T-helper 22 cell (primary cell): ENCODE measurements at places on chromosomes 7 and 10.

DNA sequence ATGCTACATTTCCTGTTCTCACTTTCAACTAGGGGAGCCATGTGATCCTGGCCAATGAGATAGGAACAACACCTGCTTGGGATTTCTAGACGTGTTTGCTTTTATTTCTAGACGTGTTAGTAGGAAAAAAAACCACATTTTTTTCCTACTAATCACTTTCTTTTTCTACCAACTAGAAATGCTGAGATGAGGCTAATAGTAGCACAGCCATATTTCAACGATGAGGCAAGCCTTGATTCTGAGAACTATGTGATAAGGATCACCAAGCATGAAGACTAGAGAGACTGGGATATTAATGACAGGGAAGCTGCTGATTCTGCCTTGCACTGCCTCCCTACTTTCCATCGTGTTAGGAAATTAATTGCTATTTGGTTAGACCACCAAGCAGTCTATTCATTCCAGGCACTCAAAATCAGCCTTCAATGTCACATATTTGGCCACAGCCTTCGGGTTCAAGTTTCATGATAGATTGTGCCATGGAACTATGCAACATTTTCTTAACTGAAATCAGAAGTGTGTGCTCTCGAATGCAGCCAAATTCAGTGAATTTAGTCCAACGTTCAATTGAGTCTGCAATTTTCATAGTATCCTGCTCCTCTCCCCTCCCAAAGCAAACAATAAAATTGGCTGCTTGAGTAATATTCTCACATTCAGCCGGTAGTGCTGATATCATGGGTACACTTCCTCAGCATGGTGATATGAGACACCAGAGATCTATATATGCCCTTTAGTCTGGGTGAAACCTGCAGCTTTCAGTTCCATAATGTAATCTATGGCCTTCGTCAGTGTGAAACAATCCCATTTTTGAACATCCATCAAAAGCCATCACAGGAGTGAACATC, 98.1 kb downstream of the GPR37 start:
- no peak for DNase-seq

GRCh38 chr7:21941611-21942141, 4.0 kb downstream of the CDCA7L start:
- no peak for DNase-seq

DNA sequence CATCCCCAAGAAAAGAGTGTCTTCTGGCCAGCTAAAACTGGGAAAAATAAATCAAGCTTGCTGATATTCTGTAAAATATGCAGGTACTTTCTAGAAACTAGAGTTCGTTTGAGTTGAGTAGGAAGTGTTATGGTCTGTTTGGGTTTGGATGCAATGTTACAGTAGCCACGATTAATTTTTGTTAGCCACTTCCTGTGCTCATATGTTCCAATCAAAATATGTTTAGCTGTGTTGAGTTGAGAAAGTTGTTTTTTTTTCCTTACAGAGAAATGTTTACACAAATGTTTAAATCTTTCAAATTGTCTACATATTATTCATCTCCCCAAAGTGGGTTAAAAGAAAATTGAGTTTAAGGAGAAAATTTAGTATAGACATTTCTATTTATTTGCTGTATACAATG, 11.3 kb upstream of the LAMB1 start:
- DNase-seq: no peak

DNA sequence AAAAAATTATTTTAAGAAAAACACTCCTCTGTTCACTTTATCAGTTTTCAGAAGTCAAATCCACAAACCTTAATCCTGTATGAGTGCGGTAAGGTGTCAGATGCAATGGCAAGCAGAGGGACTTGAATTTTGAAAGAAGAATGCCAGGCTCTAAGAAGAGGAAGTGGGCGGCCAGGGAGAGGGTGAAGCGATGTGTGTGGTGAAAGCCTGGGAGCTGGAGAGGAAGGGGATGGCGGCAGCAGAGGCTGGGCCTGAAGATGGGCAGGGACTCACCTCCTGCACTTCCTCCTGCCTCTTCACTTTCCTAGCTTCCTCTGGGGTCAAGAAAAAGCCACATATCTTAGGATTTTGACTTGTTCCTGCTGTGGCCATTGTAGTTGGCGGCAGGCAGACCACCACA, 609.6 kb downstream of the PARD3 start:
- no peak for DNase-seq

DNA sequence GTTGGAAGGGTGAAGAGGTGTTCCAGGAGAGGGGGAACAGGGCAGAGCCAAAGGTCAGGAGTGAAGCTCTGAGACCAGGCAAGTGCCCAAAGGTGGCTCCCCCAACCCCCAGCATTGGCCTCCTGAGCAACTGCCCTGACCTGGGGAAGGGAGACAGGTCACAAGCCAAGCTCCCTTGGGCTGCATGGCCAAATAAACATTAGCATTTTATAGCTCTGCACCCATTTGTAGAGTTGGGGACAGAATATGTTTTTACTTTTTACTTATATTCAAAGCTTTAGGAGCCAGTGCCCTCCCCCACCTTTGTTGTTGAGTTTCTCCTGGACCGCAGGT, 4.0 kb downstream of the UNC5B start:
- no peak for DNase-seq

DNA sequence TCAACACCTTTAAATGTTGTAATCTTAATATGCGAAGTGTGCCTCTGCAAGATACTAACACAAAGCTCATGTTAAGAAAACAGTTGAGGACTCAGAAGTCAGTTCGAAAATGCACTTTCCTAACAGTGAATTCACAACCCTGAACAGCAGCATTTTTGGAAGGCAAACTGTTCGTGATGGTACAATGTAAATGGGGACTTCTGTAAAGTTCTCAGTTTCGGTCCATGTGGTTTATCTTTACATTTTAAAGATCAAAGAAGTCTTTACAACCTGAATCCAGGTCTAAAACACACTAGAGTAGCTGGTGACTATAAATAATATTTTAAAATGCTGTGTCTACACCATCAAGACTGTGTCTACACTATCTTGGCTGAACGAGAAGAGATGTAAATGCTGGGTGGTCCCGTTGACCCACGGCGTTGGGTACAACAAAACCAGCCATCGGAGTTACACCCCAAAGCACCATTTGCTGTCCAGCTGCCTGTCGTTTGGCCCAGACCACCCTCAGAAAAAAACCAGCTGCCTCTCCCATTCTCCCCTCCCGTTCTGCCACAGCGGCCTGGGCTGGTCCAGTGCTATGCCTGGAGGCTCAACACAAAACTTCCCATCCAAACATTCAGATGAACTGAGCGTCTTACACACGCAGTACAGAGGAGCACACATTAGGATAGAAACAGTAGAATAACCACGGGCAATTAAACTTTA, 42.9 kb downstream of the MKI67 start:
- DNase-seq: no peak

GRCh38 chr10:32048282-32048681, 7.9 kb downstream of the KIF5B start:
- no peak for DNase-seq

GRCh38 chr7:43868681-43869005, 674 bp downstream of the MRPS24 start:
- no peak for DNase-seq

GRCh38 chr10:5684971-5685763, 529 bp downstream of the TASOR2 start:
- peak; percentile 70 for DNase-seq

DNA sequence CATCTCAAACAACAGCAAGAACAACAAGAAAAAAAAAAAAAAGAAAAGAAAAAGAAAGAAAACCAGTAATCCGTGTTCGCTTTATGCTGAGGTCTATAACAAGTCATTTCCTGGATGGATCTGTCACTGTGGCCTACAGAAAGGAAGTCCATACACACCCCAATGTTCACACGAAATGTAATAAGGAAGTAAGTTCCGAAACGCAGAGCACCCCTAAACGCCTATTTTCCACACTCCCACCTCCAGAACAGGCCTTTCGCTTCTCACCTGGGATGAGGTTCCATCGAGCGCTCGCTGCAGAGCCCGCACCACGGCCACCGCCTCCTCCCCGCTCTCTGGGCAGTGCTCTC, 735 bp downstream of the ZNF394 start:
- DNase-seq: no peak

- DNase-seq: no peak
Measured at GRCh38 chr7:103934508-103934907, 55.0 kb downstream of the RELN start.

GRCh38 chr7:113125728-113126127, 7.4 kb upstream of the SMIM30 start:
- no peak for DNase-seq

DNA sequence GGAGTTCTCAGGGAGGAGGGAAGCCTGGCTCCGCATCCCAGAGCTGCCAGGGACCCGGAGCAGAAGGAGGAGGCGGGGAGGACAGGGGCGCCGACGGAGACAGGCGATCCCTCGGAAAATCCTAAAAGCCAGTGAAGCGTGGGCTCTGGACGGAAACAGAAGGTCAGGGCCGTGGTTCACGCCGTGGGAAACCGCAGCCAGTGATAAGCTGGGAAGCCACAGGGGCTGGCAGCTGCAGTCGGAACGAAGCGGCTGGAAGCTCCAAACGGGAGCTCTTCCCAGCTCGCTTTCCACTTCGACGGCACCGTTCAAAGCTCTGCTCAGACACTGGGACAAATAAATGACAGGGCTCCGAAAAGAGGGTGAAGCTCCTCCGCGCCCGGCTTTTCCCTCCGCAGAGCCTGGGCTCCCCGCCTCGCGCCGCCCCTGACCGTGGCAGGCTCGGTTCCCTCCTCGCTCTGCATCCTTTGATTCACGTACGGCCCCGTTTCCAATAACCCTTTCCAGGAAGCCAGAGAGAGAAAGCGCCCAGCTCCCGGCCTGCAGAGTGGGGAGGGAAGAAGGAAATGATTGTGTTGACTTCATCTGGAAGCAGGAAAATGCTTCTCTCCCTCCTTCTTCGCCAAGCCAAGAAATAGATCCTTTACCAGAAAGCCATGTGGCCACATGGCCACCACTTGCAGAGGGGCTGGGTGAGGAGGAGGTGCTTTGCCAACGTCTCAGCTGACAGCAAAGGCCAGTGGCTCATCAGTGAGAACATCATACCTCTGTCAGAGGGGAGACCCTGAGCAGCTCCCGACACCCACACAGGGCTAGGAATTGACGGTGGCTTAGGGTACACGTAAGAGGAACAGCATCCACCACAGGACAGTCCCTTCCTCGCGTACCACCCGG, 57.4 kb downstream of the ADRB1 start:
- no peak for DNase-seq

DNA sequence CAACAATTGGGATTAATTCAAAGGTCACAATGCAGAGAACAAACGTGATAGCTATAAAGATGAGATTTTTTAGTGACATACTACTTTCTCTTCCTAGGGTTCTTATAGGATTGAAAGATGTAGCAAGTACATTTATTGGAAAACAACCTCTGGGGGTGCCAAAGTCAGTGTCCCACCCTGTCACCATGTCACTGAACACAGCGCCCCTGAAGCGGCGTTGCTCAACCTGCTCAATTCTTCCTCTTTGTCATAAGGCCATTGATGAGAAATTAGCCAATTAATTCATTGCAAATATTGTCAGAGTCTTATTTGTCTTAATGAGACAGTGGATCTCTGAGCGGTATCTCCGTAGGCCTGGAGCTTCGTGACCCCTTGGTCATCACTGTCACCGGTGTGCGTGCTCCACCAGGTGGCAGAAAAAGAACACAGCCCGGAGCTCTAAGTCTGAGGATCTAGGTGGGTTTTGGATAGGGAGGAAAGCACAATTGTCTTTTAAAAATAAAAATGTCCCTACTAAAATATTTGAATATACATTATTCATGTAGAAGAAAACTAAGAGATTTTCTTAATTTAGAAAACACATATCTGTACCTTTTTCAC, 362.6 kb downstream of the PAXIP1 start:
- no peak for DNase-seq

DNA sequence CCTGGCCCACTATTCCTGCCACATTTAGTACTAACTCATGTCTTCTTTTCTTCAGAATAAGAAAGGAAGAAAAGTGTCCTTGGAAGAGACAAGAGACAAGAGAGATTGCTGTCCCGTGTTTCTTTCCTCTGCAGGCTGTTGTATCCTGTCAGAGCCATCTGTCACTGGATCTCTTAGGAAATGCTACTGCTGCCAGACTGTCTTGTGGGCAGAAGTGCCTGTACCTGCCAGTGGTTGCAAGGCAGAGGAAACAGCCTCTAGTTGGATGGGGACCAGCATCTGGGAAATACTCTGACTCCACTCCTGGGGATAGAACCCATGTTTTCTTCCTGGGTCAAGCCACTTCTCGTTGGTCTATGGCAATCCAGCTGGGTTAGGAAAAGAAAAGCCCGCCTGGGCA, 16.7 kb upstream of the MAP3K8 start:
- DNase-seq: no peak

DNA sequence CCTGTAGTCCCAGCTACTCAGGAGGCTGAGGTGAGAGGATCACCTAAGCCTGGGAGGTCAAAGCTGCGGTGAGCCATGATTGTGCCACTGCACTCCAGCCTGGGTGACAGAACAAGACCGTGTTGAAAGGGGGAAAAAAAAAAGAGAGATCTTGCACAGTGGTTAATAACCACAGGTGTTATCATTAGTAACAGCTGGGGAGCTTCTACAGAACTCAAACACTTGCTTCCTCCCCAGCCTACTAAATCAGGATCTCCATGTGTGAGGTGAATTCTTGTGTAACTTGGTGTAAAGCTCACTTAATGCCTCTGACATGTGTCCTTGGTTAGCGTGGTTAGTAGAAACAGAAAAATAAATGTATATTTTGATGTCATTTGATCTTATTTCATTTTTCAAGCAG, 43.9 kb upstream of the BMS1 start:
- DNase-seq: no peak

DNA sequence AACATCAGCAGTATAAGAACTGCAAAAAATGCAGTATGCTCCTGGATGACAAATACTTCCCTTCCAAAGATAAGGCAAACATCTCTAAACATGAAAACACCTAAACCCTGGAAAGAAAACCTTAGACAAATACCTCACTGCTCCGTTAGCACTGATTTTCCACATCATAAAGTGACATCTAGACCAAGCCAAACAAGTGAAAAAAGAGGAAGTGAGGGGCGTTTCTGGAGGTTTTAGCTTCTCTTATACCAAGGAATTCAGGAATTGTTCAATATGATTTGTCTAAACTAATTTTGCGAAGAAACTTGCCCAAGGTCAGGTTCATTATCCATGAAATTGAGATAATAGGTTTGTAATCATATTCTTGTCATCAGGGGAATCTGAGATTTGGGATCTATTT, 279.7 kb downstream of the ADRA2A start:
- DNase-seq: no peak

DNA sequence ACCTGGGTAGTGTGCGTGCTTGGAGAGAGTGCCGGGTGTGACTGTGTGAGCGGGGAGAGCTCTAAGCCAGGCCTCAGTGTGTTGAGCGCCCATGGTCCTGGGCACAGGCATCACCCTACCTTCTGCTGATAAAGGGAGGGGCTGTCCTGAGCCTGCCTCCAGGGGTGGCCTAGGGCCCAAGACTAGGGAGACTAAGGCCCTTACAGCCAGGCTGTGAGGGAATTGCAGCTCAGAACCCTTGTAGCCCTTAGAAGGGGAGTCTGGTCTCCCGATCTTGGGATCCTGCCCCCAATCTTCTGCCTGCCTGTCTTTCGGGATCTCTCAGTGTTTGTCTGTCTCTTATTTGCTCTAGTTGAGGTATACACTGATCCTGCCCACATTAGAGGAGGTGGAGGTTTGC, 41.2 kb downstream of the PAX2 start:
- no peak for DNase-seq

GRCh38 chr10:114668375-114669080, 10.5 kb upstream of the ABLIM1 start:
- no peak for DNase-seq
